Common myeloid progenitor, CD34-positive (primary cell): ENCODE measurements at places on chromosomes 7 and 10.

- DNase-seq = peak; percentile 25
Observed at GRCh38 chr7:82805527-82805960, 357.1 kb downstream of the PCLO start.

- DNase-seq = no peak
Observed at GRCh38 chr7:420142-421093, 99.2 kb downstream of the PDGFA start.

DNA sequence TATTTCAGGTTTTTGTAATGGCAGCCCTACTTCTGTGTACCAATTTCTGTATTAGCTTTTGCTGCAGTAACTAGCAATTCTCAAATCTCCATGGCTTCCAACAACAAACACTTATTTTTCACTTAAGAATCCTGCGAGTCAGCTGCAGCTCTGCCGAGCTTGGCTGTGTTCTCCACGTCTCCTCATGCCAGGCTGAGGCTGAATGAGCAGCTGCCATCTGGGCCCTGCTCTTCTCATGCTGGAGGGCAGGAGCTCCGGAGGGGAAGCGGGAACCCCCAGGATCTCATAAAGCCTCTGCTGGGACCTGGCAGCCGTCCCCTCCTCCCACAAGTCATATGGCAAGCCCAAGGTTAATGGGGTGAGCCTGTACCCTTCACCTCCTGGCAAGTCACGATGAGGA lies 591.1 kb downstream of the SDK1 start:
- DNase-seq = no peak

GRCh38 chr10:25465582-25466372 lies 291.0 kb downstream of the GPR158 start:
- no peak for DNase-seq

GRCh38 chr7:124250297-124251034 lies 217.6 kb upstream of the TMEM229A start:
- no peak for DNase-seq

- DNase-seq = peak; percentile 65
Observed at GRCh38 chr7:119392-120163, 72.8 kb upstream of the FAM20C start.

GRCh38 chr7:5528815-5529442 lies 105.3 kb upstream of the TNRC18 start:
- DNase-seq = no peak

DNA sequence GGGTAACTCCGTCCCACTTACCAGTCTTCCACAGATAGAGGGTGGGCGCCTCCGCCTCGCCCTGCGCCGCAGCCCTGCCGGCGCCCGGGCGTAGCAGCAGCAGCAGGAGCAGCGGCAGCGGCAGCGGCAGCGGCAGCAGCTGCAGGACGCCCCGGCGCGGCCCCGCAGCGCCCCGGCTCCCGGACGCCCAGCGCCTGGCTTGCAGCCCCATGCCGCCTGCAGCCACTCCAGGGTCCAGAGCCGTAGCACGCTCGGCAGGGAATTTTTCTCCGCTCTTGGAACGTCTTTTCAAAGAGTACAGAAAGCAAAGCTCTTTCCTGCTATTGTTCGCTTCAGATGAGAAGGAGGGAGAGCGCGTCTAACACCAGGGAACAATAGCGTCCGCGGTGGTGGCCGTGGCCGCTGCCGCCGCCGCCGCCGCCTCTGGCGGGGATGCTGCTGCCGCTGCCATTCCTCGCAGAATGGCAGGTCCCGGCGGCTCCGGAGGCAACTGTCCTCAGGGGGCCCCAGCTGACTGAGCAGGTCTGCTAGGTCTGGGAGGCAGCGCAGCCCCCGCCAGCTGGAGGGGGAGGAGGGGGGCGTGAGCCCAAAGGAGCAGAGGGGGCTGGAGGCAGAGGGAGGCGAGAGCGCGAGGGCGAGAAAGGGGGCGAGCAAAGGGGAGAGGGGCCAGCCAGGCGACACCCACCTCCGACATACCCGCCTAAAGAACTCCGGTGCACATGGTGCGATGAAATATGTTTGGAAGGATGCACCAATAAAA lies at the start of gene THSD7A:
TSS of gene THSD7A (minus strand) at position 463 of the 760 bp plus-strand sequence. CDS start at position 211, 252 bp downstream.
- peak; percentile 80 for DNase-seq

DNA sequence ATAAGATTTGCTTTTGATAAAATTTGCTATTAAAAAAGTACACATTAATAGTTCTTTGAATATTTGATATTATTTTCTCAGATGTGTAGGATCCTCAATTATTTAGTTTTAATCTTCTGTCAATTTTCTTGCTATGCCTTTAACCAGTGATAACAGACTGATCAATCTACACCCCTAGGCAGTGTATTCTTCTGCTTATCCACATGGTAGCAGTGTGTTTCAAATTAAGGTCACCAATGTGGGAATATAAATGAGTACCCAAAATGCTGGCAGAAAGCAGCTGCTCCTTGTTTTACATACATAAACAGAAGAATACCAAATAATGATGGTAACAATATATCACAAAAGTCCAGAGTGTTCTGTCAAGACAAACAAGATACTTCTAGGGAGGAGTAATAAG lies 87.0 kb downstream of the SKAP2 start:
- peak; percentile 7 for DNase-seq

DNA sequence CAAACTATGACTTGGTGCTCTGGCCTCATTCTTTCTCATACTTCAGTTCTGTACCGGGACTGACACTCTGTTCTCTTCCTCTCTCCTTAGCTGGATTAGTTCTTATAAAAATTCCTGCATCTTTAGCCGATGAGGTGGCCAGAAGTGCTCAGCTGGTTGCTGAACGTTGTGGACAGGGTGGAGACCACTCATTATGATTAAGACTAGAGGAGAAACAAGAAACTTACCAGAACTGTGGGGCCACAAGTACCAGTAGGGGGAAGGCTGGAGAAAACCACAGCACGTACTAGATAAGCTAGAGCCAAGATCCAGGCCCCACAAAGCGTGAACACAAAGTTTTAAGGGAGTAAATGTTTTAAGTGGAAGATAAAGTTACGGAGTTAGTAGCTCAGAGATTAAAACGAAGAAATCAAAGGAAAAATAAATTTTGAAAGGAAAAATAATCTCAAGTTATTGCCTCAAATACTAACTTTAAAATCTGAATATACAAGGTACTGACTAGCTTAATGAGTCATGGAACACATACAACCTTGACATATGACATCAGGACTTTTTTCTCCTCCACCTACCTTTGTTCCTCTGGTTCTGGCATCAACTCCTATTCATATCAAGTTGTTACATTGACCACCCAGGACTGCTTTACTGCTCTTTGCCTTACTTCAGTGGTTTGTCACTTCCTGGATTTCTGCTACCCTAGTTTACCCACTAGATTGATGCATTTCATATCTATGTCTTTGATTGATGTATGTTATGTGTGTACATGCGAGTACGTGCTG lies 469.0 kb downstream of the TFEC start:
- no peak for DNase-seq

DNA sequence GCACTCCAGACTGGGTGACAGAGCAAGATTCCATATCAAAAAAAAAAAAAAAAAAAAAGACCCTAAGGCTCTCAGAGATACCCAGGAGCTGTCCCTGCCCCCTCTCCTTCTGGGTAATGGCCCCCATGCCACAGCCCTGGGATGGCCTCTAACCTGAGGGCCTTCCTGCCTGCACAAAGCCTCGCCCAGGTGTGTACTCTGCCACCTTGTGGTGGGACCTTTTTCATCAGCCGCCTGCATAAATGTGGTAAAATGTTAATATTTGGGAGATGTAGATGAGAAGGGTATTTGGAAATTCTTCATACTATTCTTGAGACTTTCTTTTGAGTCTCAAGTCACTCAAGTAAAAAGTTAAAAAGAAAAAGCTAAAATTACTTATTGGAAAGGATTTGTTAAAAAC lies 46.3 kb upstream of the RNF216 start:
- DNase-seq = peak; percentile 25

- DNase-seq = no peak
Observed at GRCh38 chr7:47295606-47296005, 286.3 kb downstream of the TNS3 start.
